ENCODE measurements at places on chromosomes 6 and 20.

GRCh38 chr6:99285881-99286280 is 63.6 kb downstream of the FAXC start:
- DNase-seq: no peak

DNA sequence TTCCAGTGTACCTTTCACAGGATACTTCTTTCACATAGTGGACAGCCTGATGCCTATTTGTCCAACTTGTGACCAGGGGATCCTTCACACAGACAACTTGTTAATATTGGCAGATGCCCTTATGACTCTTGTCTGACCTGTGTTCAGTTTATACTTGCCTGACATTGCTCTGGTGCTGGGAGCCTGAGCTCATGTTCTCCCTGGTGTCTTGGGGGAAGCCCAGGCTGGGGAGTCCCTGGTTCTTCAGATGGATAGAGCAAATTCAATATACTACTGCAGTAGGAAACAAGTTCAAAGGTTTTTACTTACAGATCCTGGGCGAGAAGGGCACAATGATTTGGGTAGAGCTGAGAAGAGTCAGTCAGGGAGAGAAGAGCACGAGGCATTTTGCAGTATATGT is 76.1 kb downstream of the NKAIN2 start:
- no peak for DNase-seq

- DNase-seq: no peak
Observed at GRCh38 chr6:106253172-106253571, 72.4 kb downstream of the ATG5 start.

DNA sequence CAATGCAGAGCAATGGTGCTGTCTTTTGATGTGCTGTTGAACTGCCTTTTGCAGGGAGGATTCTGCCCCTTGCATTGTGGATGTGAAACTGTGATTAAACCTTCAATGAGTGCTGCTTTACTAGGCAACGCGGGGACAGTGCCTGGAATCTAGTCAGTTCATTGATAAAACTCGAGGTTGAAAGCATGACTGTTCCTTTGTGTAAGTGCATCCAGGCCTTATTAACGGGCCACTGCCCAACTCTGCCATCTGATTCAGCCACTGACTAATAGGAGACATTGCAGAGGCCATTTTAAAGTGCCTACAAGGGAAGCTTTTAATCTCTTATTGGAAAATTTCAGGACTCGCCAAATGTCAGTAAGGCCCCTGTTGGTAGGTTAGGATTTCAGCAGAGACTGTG is 49.3 kb downstream of the SLC35F1 start:
- no peak for DNase-seq

DNA sequence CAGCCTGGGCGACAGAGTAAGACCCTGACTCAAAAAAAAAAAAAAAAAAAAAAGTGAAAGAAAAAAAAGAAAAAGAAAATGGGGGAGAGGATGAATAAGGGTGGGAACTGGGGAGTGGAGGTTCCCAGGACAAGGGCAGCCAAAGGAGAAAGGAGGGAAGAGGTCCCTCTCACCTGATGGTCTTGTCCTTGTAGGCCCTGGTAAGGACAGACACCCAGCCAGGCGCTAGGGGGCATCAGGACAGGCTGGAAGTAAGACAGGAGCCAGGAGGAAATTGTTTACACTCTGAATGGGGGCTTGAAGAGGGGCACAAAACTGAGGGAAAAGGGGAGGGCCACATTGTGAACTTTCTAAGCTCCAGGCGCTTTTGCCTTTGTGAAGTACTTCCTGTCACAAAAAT is 2.3 kb upstream of the ALDH5A1 start:
- DNase-seq: no peak

GRCh38 chr6:47152666-47153403 is 110.7 kb upstream of the ADGRF1 start:
- no peak for DNase-seq

GRCh38 chr6:48641544-48641943 is 530.5 kb upstream of the PTCHD4 start:
- DNase-seq: no peak

- DNase-seq: no peak
Observed at GRCh38 chr6:40164345-40164755, 230.1 kb upstream of the MOCS1 start.

DNA sequence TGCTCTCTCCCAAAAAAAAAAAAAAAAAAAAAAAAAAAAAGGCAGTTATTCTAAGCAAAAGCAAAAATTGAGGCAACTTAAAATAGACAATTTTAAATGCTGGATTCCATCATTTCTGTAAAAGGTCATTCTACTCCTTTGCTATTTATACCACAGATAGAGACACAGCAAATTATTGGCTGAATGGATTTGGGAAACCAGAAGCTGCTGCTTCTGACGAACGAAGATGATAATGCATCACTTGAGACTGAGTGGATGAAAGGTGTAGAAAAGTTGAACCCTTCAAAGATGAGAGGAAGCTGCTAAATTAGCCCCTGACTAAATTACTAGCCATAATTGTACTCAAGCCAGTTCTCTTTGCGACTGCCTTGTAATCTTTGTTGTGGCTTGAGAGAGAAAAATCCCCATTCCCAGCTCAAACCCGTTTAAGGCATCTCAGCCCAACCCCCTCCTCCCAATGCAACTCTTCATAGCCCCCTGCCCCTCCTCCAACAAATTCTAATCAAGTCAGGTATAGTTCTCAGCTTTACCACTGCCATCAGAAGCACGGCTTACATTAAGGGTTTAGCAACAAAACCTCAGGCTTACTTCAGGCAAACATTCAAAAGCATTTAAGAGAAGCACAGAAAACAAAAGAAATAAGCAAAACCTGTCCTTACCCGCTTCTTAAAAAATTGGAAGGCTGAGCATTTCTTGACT is 1.0 kb downstream of the SGK1 start:
- no peak for DNase-seq
